ENCODE measurements at places on chromosomes 4 and X. TPM values are rescaled to one million over a fixed set of nuclear protein-coding genes. Genes with fewer than 3 reads are reported as not detected.

DNA sequence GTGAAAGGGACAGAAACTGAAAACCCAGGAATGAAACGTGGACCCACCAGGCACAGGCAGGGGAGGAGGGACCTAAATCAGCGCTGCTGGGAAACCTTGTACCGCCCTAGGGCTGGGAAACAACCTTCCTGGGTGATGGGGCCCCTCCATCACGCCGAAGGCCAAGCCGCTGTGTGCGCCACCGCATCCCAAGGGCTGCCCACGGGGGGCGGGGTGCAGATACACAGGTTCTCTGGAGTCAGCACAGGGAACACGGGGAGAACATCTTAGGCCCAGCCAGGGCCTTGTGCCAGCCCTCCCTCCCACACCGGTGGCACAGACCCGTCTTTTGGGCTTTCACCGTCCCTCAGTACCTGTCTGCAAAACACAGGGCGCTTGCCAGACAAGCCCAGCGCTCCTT is 13.0 kb downstream of the UVSSA start:
- no peak overlapping the region for H3K4me3 ChIP-seq
- peaks cover 6% of the 10 kb centered on the region for H3K4me1 ChIP-seq
- DNase-seq, result no peak
- no peak overlapping the region for H3K27ac ChIP-seq
- H3K27me3 ChIP-seq, result no peaks in the 10 kb centered on the region
- H3K36me3 ChIP-seq, result peaks cover 16% of the 10 kb centered on the region

The SLC2A9 gene
- total RNA-seq, result 5.7 TPM

DNA sequence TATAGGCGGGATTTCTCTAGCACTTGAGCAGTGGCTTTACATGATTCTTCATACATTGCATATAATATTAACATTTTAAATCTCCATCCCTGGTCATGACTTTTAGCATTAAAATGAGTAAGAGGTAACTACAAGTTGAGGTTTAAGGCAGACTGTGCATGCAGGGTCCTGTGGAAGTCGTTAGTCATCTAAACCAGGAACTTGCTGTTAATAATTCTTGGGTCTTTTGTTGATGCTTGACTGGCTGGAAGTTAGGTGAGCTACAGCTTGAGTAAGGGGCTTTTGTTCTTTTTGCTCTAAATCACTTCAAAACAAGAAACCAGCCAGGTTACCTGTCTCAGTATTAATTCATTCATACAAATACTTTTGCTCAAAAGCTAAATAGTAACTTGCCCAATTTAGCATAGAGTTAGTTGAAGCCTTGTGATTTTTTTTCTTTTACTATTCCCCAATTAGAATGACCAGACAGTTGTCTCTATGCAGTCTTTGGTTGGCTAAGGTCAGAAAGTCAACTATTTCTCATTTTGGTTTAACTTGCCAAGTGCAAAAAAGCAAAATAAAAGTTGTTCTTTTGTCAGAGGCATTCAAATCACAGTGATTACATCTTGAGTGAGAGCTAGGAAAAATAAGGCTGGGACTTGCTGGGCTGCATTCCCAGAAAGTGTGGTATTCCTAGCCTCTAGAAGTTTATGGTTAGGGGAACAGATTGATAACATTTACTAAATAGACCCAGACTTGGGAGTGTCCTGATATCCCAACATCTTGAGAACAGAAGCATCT is 516.9 kb downstream of the PDHA2 start:
- peaks cover 3% of the 10 kb centered on the region for H3K4me1 ChIP-seq
- no peak overlapping the region for H3K27ac ChIP-seq
- DNase-seq, result no peak
- no peaks in the 10 kb centered on the region for H3K27me3 ChIP-seq
- no peaks in the 10 kb centered on the region for H3K36me3 ChIP-seq

DNA sequence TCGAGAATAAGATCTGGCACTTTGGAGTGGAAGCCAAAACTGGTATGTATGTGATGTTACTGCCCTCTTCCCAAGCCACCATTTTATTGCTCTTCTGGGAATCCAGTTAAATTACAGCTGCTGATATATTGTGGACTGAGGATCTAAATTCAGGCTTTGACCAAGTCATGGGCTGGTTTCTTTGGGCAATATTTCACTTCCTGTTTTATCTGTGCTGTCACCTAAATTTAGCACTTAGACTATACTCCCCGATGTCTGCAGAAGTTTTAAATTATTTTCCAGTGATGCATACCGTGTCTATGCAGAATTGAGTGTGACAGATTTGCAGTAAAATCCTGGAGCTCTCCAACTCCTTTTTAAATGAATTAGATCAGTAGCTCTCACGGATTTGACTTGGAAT is 100.0 kb downstream of the TEX13A start:
- no peak for DNase-seq
- H3K27ac ChIP-seq, result no peak overlapping the region
- H3K36me3 ChIP-seq, result no peaks in the 10 kb centered on the region
- no peaks in the 10 kb centered on the region for H3K4me1 ChIP-seq

DNA sequence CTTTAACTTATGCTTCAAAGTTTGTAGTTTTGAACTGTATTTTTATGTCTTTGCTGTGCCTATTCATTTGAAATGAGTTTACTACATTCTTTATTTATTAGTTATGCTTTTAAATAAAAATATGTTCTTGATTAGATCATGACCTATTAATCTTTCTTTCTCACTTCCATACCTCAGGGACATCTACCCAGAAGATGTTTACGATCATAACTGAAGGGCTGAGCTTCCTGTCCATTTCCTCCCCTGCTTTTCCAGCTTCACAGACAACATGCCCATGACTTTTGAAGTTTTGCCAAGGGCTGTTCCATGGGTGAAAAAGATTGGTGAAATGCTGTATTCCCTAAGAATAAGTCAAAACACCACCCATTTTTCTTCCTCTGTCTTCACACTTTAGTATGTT is 99.7 kb upstream of the DDIT4L start:
- H3K4me3 ChIP-seq, result no peak overlapping the region
- no peaks in the 10 kb centered on the region for H3K36me3 ChIP-seq
- H3K27me3 ChIP-seq, result no peaks in the 10 kb centered on the region
- no peak overlapping the region for H3K27ac ChIP-seq
- H3K4me1 ChIP-seq, result no peaks in the 10 kb centered on the region
- DNase-seq, result no peak

The FAM156A gene
- 24.6 TPM for total RNA-seq

The CT45A1 gene
- not detected for total RNA-seq

DNA sequence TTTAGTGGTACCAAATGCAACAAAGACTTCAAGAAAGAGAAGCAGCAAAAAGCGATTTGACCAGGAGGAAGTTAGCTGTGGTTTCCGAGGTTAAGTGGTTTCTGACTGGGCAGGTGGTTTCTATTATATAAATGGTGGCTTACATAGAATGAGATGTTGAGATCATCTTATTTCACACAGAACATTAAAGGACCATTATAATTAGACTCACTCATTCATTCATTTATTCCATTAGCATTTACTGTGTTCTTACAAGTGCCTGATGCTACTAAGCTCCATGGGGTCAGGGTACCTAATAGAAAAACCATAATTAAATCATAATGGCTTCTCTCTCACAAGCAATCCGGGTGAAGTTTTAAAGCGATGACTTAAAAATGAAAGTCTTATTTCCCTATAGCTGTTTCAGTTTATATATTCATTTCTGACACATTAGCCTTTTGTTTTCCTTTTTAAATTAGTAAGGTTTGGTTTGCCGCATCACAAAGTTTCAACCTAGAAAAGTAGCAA is 10.6 kb downstream of the TSPAN6 start:
- H3K4me3 ChIP-seq, result no peak overlapping the region
- no peaks in the 10 kb centered on the region for H3K36me3 ChIP-seq
- H3K4me1 ChIP-seq, result no peaks in the 10 kb centered on the region
- H3K27me3 ChIP-seq, result no peaks in the 10 kb centered on the region

GRCh38 chr4:168293386-168293975 is 25.1 kb downstream of the DDX60 start:
- H3K27ac ChIP-seq, result no peak overlapping the region
- no peaks in the 10 kb centered on the region for H3K27me3 ChIP-seq
- no peak overlapping the region for H3K4me3 ChIP-seq
- no peak for DNase-seq

The CCKAR gene
- not detected for total RNA-seq

- H3K36me3 ChIP-seq, result no peaks in the 10 kb centered on the region
- H3K27me3 ChIP-seq, result no peaks in the 10 kb centered on the region
- no peak overlapping the region for H3K4me3 ChIP-seq
- DNase-seq, result no peak
Measured at GRCh38 chr4:3396600-3396999, 45.2 kb upstream of the HGFAC start.

DNA sequence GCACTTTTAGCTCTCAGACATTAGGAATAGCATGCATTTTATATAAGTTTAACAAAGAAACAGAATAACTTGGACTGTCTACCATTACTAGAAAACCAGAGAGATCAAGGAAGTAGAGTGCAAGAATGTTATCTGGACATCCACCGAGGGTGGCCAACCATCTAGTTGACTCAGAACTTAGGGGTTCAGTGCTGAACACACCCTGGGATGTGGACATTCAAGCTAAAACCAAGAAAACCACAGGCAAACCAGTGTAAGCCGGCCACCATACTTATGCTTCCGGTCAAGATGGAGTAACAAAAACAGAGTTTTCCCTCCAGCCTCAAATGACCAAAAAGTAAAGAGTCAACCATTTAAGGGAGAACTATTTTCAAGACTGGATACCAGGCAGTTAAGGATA is 181.4 kb upstream of the MXRA5 start:
- no peaks in the 10 kb centered on the region for H3K36me3 ChIP-seq
- no peak for DNase-seq
- no peak overlapping the region for H3K27ac ChIP-seq

GRCh38 chr4:29326816-29327215 is 1393.4 kb upstream of the PCDH7 start:
- H3K27me3 ChIP-seq, result no peaks in the 10 kb centered on the region
- H3K36me3 ChIP-seq, result no peaks in the 10 kb centered on the region
- no peaks in the 10 kb centered on the region for H3K4me1 ChIP-seq
- no peak overlapping the region for H3K27ac ChIP-seq
- DNase-seq, result no peak
- H3K4me3 ChIP-seq, result no peak overlapping the region

- H3K36me3 ChIP-seq, result no peaks in the 10 kb centered on the region
- no peak overlapping the region for H3K4me3 ChIP-seq
- H3K4me1 ChIP-seq, result peaks cover 16% of the 10 kb centered on the region
Measured at GRCh38 chrX:2450681-2451080, 50.1 kb downstream of the DHRSX start.

- no peaks in the 10 kb centered on the region for H3K4me1 ChIP-seq
- no peak overlapping the region for H3K27ac ChIP-seq
- no peaks in the 10 kb centered on the region for H3K27me3 ChIP-seq
Measured at GRCh38 chrX:123223859-123224258, 39.8 kb downstream of the GRIA3 start.

GRCh38 chr4:89301902-89302301 is 5.7 kb downstream of the GPRIN3 start:
- no peak overlapping the region for H3K4me3 ChIP-seq
- no peaks in the 10 kb centered on the region for H3K36me3 ChIP-seq
- no peak overlapping the region for H3K27ac ChIP-seq
- no peak for DNase-seq
- H3K4me1 ChIP-seq, result no peaks in the 10 kb centered on the region

DNA sequence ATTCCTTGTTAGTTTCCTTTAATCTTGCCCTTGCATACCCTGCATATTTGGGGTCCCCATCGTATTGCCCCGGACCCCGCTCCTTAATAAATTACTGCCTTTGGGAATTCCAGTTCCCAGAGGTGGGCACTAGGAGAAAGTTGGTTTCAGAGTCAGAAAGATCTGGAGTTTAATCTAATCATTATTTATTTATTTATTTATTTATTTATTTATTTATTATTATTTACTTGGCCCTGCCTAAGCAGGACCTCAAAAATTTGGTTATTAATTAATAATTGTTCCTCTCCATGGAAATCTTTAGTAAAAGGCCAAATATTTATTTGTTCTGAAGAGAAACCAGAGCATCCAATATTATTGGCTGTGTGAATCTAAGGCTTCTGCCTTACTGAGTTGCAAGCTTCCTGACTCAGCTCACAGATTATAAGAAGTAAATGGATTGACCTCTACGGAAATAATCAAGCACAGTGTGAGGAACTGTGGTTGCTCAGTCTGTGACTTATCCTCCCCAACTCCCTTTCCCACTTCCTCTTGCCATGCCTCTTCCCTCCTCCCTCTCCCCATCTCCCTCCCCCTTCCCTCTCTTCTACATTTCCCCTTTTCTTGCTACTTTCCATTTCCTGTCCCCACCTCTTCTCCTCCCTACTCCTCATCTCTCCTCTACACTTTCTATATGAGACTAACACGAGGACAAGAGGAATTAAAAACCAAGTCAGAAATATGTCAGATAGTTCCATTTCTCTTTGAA is 61.5 kb upstream of the AP1S2 start:
- DNase-seq, result no peak
- no peak overlapping the region for H3K4me3 ChIP-seq
- no peaks in the 10 kb centered on the region for H3K27me3 ChIP-seq
- no peaks in the 10 kb centered on the region for H3K36me3 ChIP-seq
- H3K27ac ChIP-seq, result no peak overlapping the region

DNA sequence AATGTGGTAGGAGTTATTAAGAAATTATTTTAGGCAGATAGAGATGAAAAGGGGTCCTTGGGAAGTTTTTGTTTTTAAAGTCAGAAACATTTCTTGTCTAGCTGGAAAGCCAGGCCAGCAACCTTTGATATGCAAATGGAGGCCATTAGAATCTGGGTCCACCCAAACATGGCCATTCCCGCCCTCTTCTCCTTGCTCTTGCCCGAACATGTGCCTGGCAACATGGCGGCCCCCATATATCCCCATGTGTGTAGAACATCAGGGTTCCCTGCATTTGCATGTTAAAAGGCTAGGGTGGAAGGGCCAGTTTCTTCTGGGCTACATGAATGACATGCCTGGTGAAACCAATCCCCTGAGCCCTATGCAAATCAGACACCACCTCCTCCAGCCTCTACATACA is 80.7 kb upstream of the PLAC8 start:
- no peak overlapping the region for H3K4me3 ChIP-seq
- no peak for DNase-seq
- no peaks in the 10 kb centered on the region for H3K27me3 ChIP-seq
- H3K4me1 ChIP-seq, result no peaks in the 10 kb centered on the region
- H3K27ac ChIP-seq, result no peak overlapping the region

DNA sequence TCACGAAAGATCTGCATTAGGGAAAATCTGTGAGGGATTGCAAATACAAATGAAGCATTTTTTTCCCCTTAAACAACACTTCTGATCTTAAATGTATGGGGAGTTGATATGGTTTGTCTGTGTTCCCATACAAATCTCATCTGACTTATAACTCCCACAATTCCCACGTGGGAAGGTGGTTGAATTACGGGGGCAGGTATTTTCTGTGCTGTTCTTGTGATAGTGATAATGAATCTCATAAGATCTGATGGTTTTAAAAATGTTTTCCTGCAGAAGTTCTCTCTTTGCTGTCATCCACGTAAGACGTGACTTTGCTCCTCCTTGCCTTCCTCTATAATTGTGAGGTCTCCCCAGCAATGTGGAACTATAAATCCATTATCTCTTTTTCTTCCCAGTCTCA is 107.4 kb upstream of the KCNIP4 start:
- no peaks in the 10 kb centered on the region for H3K36me3 ChIP-seq
- no peaks in the 10 kb centered on the region for H3K4me1 ChIP-seq
- H3K27me3 ChIP-seq, result no peaks in the 10 kb centered on the region
- DNase-seq, result no peak

GRCh38 chr4:114783215-114783595 is 184.6 kb downstream of the UGT8 start:
- no peaks in the 10 kb centered on the region for H3K27me3 ChIP-seq
- no peak for DNase-seq
- H3K36me3 ChIP-seq, result no peaks in the 10 kb centered on the region
- H3K27ac ChIP-seq, result no peak overlapping the region

- H3K27ac ChIP-seq, result no peak overlapping the region
- no peaks in the 10 kb centered on the region for H3K4me1 ChIP-seq
- no peak for DNase-seq
- no peaks in the 10 kb centered on the region for H3K36me3 ChIP-seq
Measured at GRCh38 chr4:181792641-181793040, 450.6 kb upstream of the TENM3 start.
